NCI-H1092 (cell line): ENCODE measurements at places on chromosomes 6 and 20.

DNA sequence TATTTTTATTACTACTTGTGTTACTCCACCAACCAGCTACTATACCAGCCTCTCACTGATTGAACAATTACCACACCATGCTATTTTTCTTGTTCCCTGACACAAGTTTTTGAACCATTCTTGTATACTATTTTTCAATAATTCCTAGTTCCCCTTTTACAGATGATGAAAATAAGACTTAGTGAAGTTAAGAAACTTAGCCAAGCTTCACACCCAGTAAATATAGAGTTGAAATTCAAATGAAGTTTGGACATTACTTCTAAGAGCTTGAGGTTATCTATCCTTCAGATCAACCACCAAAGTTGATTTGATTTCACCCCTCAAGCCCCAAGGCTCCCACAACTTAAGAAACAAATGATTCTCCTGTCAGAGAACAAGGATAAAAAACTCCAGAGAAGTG is 13.1 kb upstream of the BCAS1 start:
- DNase-seq = no peak

DNA sequence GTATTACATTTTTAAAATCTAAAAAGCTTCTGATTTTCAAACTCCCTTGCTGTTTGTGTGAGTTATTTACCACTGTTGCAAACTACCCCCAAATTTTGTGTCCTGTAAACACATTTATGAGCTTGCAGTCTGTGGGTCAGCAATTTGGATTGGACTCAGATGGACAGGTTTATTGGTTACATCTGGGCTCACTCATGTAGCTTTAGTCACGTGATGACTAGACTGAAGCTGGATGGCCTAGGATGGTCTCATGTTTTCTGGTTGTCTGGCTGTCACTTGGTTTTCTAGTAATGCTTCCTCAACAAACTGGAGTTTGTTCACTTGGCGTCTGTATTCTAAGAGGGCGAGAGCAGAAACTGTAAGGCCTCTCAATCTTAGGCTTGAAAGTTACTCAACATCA is 12.2 kb upstream of the C6orf58 start:
- no peak for DNase-seq

- peak; percentile 47 for DNase-seq
These were observed 20.4 kb downstream of the HLA-G start for GRCh38 chr6:29847871-29848630.

GRCh38 chr20:1588533-1589460 is 31.0 kb downstream of the SIRPB1 start:
- no peak for DNase-seq

- DNase-seq = no peak
These were observed at the start of gene ISM1 for GRCh38 chr20:13220904-13221297. Gene ISM1, plus strand, starts transcription at chr20:13221274. Its CDS starts 503 bp downstream, at chr20:13221777.

DNA sequence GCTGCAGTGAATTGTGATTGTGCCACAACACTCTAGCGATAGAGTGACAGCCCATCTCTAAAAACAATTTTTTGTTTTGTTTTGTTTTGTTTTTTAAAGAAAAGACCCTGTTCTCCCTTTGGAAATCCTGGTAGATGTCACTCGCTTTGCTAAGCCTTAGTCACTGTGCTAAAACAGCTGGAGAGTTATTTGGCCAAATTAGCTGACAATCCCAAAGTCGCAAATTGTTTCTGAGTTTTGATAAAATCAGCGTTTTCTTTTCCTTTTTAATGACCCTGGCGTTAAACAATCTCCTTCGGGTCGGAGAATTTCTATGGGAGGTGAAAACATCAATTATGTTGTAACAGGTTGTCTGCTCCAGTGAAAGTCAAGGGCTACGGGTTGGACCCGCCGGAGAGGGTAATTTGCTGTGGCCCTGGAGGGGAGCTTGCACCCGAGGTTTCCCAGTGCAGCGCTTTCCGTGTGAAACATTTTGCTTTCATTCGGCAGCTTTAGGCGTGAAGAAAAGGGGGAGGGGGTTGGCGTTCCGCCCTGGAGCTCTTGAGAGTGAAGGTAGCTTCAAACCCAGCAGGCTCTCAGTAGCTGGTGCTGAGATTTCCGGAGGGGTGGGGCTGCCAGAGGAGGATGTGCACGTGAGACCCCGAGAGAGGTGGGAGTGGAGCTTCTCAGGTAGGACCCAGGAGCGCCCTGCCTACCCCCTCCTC is 296.6 kb downstream of the PHACTR1 start:
- DNase-seq = peak; percentile 13

DNA sequence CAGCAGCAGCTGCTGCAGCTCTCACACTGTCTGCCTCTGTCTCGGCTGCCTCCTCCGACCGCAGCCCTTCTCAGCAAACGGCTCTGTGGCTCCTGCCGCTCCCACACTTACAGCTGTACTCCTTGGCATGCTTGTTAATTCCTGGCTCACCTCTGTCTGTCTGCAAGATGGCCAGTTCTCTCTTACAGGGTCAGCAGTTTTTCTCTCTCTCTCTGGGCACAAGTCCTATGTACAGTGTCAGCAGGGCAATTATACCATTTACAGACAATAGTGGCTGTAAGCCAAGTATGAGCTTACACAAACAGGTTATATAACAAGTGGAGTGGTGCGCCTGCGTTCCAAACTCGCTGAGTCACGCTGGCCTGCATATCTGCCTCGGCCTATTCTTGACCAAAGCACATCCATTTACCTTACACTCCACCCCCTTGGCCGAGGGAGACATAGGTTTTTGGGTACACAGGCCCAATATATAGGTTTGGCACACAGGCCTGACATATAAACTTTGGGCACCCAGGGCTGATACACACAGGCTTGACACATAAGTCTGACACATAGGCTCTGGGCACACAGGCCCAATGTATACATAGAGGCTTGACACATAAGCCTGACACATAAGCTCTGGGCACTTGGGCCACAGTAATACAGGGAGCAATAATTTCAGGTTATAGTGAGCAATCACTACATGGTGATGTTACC is 4.4 kb downstream of the ZKSCAN3 start:
- peak; percentile 10 for DNase-seq
